Activated T-helper 1 cell treated with anti-CD3 and anti-CD28 coated beads, Interleukin-2, amount 50 U/mL, for 16 hours (primary cell): ENCODE measurements at places on chromosomes 1 and 21.
A peak's percentile ranks its signal among the peaks of the same experiment; 100 is the strongest.

GRCh38 chr1:181262069-181262468 lies 173.6 kb downstream of the IER5 start:
- no peak for DNase-seq

- DNase-seq, result no peak
Observed at GRCh38 chr1:60463786-60464185, 390.2 kb upstream of the C1orf87 start.

- DNase-seq, result no peak
Observed at GRCh38 chr1:81238129-81238528, 562.6 kb upstream of the ADGRL2 start.

GRCh38 chr21:45519182-45519581 lies 23.1 kb downstream of the SLC19A1 start:
- no peak for DNase-seq

DNA sequence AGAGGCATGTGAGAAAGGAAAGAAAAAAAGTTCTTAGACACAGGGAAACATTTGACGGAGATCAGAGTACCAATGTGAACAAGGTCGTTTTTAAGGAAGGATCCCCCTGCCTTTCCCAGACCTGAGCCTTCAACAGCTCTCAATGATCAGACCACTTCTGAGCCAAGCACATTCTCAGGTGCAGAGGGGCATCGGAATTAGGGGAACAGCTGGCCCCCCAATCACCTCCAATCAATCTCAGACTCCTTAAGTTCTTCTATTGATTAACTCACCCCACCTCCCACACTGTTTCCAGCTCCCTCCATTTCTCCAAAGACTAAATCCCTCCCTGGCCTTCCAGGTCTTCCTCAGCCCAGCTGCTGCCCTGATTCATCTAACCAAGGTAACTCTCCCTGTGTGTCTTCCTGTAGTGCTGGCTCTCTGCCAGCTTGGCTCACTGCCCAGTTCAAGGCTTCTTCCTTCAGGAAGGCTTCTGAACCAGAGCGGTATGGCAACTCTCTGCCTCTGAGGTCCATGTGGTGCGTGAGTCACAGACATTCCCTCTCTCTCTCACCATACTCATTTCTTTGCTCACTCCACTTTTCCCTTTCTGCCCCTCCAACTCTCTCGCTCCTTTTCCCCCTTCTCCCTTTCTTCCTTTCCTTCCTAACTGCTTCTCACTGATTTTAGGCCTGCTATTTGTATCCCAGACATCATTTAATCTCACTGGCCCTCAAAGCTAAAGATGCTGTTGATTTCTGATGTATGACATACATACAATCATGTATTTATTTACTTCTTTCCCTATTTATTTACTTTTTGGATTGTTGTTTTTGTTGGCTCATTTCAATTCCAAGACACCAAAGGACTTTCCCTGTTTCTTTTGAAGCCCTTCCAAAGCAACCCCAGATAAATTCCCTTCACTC lies 18.1 kb downstream of the CFAP45 start:
- peak; percentile 35 for DNase-seq

GRCh38 chr1:184806296-184806721 lies 51.7 kb upstream of the EDEM3 start:
- DNase-seq, result no peak

DNA sequence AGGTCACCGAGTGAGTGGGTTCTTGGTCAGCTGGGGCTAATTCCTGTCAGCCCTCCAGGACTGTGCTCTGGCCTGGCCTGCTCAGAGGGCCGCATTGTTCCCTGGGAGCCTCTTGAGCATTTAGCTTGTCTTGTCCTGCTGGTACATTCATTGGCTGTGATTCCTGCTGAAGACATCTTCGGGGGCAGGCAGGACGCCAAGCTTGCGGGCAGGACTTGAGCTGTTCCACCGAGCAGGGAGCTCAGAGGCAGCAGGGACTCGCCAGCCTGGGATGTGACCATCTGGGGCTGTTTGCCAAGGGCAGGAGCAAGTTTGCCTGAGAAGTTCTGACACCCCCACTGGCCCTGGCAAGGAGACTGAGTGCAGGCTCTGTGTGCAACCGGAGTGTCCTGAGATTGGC lies 7.0 kb upstream of the SLC26A9 start:
- DNase-seq, result no peak

- DNase-seq, result no peak
Observed at GRCh38 chr1:59309795-59310548, 13.1 kb downstream of the FGGY start.

GRCh38 chr1:15836772-15837669 lies 10.5 kb upstream of the SPEN start:
- DNase-seq, result no peak

GRCh38 chr1:178665579-178665978 lies 59.5 kb upstream of the RALGPS2 start:
- no peak for DNase-seq

- DNase-seq, result no peak
Observed at GRCh38 chr21:24941316-24942185, 665.7 kb downstream of the MRPL39 start.

- DNase-seq, result no peak
Observed at GRCh38 chr1:216535059-216535458, 111.8 kb upstream of the USH2A start.

DNA sequence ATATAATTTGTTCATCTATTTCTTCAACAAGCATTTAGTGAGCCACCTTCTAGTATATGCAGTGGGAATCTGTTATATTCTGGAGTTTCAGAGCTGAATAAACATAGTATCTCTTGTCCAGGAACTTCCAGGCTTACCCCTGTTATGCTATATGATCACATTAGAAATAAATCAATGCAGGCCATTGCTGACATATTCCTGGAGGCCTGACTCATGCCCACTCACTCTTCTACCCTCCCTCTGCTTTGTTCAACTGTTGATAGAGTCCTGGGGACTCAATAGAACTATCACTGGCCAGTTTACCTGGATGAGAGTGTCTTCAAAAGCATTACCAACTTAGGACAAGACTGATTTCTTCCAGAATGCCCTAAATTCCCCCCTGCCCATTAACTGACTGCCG lies 29.3 kb upstream of the SRSF10 start:
- no peak for DNase-seq

- no peak for DNase-seq
Observed at GRCh38 chr1:147142886-147143285, 29.4 kb downstream of the PRKAB2 start.

- no peak for DNase-seq
Observed at GRCh38 chr1:156221986-156222692, 9.3 kb downstream of the PMF1 start.

- DNase-seq, result no peak
Observed at GRCh38 chr1:11767922-11768704, 6.1 kb downstream of the C1orf167 start.

DNA sequence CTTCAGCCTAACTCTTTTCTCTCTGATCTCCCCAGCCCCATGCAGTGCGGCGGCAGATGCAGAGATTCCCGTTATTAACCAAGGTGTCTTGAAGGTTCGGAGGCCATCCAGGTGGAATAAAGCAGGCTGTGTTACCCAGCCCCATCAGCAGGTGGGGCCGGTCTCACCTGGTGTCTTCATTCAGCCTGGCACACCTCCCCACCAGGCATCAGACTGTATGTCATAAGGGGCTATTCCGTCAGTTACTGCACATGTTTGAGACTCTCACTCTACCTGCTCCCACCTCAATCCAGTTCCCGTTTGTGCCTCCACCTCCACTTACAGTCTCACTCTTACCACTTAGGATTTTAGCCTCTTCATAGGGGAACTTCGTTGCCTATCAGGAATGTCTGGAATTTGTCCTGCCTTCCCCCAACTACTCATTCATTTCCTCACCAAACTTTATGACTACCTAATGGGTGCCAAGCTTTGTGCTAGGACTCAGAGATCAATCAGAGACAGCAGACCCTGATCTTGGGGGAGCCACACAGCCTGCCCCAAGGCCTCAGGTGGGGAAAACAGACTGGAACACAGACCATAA lies 170.2 kb downstream of the PLPP3 start:
- no peak for DNase-seq

DNA sequence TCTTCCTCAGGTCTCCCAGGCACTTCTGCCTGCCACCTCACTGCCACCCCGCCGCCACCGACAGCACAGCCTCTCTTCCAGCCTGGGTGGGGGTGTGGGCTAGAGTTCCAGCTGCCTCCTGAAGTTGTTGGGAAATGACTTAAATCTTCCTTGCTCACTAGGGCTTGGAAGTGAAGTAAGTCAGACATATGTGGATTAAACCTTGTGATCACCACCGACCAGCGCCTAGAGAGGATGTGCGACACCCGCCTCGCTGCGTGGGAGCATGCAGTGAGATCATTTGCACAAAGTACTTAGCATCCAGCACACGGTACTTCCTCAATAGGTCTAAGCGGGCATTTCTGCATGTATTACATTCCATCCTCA lies 71.4 kb upstream of the FAM20B start:
- DNase-seq, result no peak

DNA sequence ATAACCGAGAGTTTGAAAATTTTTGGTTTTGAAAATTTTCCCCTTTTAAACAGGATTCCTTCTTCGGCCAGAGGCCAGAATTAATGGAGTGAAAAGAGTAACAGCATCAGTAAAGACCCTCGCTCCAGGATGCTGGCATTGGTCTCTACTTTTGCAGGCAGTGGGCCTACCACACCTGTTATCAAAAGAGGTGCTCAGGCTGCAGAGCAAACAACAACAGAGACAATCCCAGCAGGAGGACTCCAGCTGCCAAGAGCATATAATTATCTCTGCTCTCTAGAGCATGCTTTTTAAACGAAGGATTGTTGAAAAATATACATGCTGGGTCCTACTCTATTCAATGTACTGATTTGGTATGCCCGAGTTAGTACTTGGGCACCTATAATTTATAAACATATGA lies 1048.5 kb downstream of the PLA2G4A start:
- no peak for DNase-seq

DNA sequence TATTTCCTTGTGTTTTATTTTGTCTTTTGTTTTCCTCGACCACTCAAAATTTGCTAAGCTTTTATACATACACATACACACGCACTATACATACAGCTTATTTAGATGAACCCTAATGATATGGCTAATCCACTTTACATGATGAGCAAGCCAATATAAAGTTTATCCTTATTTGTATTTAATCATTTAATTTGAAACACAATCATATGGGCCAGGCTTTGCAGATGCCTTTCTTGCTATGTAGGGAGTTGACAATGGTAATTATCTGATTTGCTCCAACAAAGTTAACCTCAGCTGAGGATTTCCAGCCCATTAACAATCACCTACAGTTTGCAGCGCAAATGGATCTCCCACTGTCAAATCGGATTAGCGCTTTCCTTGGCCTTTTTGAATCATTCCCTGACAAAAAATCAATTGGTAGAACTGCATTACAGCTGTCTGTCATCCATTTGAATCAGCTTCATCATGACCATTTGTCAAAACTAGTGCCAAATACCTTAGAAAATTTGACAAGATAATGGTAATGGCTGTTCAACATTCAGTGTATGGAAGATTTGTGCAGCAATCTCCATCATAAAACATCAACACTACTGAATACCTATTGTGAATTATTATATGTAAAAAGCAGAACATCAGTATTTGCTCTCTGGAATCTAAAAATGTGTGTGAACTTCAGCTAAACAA lies 352.6 kb downstream of the MRPL39 start:
- no peak for DNase-seq

- DNase-seq, result no peak
Observed at GRCh38 chr21:38413958-38414548, 84.2 kb downstream of the ERG start.

DNA sequence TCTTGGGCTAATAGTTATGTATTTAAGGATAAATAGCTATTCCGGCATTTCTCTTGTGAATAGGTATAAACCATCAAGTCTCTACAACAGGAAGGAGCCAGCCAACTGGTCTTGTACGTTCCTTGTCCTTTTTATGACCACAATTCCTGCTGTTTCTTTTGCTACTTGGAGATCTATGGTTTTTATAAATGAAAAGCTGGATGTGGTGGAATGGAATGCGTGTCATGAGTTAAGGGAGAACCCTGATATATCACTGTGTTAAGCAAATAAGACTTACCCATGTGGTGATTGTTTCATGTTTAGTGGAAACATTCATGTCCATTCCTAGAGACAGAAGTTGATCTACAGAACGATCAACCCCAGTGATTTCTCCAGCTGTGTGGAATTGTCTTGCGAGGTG lies 282.1 kb downstream of the RPS6KC1 start:
- DNase-seq, result no peak

- DNase-seq, result no peak
Observed at GRCh38 chr1:206779638-206780037, 7.3 kb upstream of the IL10 start.

DNA sequence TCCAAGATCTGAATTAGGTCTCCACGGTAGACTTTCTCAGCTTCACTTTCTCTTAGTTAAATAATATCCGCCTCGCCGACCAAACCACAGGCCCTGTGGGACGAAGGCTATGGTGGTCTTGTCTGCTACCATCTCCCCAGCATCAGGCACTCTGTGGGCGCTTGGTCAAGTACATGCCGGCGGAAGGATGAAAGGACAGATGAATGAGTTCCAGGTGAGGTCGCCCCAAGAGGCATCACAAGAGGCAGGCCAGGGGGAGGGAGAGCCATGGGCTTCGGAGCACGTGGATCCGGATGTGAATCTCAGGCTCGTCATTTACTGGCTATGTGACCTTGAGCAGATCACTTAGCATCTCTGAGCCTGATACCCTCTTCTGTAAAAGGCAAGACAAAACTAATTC lies 33.5 kb downstream of the ECE1 start:
- no peak for DNase-seq

GRCh38 chr1:203268901-203269653 lies 36.2 kb upstream of the BTG2 start:
- no peak for DNase-seq

DNA sequence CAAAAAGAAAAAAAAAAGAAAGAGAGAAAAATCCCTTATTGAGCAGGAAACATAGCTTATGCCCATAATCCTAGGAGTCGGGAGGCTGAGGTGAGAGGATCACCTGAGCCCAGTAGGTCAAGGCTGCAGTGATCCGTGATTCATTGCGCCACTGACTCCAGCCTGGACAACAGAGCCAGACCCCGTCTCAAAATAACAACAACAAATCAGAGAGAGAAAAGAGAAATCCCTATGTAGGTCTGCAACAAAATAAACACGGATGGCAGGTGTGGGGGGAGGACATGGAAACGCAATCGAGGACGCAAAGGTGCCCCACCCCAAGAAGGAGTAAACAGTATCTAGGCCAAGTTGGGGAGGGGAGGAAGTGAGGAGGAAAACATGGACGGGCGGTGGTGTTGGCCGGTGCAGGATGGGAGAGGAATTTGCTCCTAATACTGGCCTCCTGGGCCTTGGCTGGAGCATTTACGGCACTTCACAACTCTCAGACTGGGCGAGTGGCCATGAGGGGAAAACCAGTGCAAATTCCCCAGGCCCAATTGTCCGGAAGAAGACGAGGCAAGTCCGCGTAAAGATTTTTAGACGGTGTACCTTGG lies 609 bp upstream of the CHTOP start:
- no peak for DNase-seq

- no peak for DNase-seq
Observed at GRCh38 chr1:85473390-85473789, 8.4 kb upstream of the DDAH1 start.

DNA sequence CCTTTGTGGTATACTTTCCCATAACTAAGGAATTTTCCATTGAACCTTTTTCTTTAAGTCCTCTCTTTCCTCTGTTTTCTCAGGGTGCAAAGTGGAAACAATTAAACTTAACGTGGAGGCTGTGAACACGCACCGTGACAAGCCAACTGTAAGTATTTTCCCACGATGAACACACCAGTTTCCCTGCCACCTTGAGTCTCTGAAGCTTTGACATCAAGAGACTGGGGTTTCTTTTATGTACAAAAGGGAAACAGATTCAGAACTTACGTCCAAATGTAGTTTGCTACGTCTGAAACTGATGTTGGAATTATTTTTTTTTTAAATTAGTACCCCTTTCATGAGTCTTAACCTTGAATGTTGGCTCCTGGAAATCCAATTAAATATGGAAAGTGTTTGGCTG lies 17.2 kb upstream of the C4BPB start:
- DNase-seq, result no peak
